Breast epithelium (tissue), 4 donors: ENCODE measurements at places on chromosomes 5 and 9. TPM values are rescaled to one million over a fixed set of nuclear protein-coding genes. Genes with fewer than 3 reads are reported as not detected.

GRCh38 chr5:137122558-137122957, 376.6 kb downstream of the SPOCK1 start:
- DNase-seq: no peak

- no peak for DNase-seq
Observed at GRCh38 chr5:170053896-170054295, 51.8 kb upstream of the FOXI1 start.

DNA sequence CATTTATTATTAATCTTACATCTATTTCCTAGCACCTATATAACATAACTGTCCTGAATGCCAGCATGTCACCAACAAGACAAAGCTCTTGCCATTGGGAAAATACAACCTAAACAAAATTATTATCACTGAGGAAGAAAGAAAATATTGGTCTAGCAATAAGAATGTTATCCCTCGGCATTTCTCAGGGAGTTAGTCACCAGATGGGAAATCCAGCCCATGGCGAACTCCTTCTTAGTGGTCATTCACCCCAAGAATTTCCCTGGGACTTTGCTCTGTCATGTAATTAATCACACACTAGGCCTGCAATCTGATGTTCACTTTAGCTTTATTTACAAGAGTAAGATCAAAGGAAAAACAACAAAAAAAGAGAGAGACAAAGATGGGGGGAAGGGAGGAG, 56.1 kb upstream of the TAS2R1 start:
- no peak for DNase-seq

DNA sequence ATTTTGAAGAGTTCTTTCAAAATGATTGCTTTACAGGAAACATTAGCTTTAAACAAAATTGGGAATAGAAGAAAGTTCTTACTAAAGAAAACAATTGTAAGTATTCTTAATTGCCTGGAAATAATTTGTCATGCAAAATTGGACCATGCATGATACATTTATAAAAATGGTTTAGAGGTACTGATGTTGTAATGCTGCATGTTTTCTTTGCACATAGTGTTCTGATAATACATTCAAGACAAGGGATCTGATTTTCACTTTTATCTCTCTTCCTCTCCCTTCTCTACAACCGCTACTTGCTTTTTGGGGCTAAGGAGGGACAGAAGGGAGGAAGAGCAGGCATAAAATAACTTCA, 211.6 kb upstream of the MPDZ start:
- no peak for DNase-seq

DNA sequence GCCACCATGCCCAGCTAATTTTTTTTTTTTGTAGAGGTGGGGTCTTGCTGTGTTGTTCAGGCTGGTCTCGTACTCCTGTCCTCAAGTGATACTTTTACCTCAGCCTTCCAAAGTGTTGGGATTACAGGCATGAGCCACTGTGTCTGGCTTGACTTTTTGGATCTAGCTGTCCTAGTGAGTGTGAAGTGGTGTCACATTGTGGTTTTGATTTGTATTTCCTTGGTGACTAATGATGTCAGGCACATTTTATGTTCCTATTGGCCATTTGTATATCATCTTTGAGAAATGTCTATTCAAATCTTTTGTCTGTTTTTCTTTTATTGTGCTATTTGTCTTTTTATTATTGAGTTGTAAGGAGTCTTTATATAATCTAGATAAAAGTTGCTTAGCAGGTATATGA, 53.5 kb upstream of the MCCC2 start:
- DNase-seq: no peak

DNA sequence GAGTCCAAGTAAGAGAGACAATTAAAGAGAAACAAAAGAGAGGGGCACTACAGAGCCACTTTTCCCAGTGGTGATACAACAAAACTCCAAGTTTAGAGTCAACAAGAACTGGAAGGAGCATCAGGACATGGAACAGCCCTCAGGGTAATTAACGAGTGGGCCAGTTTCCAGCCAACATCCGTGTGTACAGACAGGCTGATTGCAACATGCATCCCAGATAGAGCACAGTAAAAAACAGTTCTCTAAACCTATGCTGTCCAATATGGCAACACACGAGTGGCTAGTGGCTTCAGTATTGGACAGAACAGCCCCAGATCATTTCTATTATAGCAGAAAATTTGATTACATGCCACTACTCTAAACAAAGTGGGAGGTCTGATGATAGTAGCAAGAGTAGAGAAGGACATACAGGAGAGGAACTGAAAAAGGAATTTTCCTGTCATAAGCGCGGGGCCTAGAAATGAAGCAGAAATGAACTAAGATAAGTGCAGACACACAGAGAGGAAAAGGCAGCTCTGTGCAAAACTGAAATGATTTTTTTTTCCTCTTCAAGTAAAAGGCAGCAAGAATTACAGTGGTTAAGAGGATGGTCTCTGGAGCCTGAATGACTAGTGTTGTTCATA, 175.6 kb upstream of the CCNG1 start:
- peak; percentile 51 for DNase-seq

- DNase-seq: no peak
Observed at GRCh38 chr5:78809444-78809843, 160.9 kb upstream of the LHFPL2 start.

GRCh38 chr5:24225051-24225450, 419.7 kb downstream of the CDH10 start:
- DNase-seq: no peak

DNA sequence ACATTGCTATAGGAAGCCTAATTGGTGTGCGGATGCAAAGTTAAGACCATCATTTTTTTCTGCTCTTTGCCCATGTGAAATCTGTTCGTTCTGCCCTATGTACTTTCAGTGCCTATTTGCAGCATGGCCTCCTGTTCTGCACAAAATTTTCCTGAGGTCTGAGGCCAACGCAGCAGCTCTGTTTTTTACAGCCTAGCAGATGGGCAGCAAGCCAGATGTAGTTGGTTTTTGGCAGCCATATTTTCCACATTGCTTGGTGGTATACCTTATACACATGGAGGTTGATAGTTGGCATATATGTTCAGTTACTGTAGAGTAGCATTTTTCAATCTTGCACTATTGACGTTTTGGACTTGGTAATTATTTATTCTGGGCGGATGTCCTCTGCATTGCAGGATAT, 133.5 kb upstream of the MRPS30 start:
- no peak for DNase-seq

GRCh38 chr9:118273048-118273447, 568.8 kb downstream of the TLR4 start:
- no peak for DNase-seq

GRCh38 chr9:91037511-91038482, 236.2 kb downstream of the SYK start:
- peak; percentile 44 for DNase-seq

DNA sequence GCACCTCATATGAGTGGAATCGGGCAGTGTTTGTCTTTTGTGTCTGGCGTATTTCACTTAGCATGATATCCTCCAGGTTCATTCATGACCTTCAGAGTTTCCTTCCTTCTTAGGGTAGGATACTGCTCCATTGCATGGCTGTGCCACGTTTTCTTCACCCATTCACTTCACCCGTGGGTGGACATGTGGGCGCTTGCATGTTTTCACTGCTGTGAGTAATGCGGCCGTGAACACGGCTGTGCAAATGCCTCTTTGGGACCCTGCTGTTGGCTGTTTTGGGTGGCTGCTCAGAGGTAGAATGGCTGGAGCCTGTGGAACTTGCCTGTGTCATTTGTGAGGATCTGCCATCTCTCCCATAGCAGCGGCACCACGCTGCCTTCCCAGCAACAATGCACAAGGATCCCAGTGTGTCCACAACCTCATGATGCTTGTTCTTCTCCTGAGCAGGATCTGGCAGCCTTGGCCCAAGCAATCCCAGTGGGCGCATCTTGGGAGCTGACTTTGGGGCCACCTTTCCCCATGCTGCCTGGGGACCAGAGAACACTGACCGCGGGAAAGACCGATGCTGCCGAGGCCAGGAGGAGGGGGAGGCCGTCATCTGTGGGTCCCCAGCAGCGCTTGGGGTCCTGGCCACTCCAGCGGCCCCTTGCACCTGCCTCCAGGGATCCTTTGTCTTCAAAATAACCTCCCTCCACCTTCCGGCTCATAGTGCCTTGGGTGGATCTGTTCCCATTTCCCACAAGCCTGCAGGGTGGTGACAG, 2.3 kb upstream of the SCGB3A1 start:
- no peak for DNase-seq

DNA sequence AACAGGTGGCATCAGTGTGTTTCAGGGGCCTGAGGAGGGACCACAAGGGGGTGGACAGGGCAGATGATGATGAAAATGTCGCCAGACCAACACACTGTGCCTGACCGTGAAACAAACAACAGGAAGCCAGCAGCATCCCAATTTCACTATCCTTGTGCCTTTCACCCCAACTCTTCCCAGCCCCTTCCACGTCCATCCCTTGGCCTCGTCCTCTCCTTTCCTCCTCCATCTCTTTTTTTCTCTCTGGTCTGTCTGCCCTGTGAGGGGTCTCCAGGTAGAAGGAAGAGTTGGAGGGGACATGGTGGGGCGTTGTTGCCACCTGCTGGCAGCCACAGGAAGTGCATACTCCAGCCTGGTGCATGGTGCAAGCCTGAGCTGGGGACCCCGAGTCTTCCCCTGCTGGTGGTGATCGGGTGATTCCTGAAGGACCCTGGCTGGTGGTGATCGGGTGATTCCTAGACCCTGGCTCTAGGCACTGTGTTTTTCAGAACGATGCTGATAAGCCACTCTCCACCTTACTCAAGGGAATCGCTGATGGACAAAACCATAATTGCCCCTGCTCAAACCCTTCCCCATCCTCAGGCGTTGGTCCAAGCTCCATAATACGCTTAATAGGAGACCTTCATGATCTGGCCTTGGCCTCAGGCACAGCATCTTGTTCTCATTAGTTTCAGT, 21.7 kb upstream of the NSD1 start:
- no peak for DNase-seq

DNA sequence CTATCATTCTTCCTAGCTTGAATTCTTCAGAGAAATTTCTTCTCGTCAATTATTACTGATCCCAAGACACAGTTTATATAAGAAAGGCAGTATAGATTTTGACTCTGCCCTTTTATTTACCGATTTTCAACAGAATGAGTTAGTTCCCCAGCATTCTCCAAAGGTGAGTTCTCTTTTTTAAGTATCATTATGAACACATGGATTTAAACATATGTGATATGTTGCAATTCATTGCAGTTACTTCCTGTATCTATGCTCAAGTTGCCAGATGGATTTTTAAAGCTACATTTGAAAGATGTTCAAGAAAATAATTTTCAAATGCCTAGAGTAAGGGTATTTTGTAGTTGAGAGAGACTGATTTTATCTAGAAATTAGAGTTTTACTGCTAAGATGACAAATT, 8.4 kb downstream of the WDR41 start:
- DNase-seq: no peak

- no peak for DNase-seq
Observed at GRCh38 chr9:36214571-36214970, 23.9 kb downstream of the CLTA start.

DNA sequence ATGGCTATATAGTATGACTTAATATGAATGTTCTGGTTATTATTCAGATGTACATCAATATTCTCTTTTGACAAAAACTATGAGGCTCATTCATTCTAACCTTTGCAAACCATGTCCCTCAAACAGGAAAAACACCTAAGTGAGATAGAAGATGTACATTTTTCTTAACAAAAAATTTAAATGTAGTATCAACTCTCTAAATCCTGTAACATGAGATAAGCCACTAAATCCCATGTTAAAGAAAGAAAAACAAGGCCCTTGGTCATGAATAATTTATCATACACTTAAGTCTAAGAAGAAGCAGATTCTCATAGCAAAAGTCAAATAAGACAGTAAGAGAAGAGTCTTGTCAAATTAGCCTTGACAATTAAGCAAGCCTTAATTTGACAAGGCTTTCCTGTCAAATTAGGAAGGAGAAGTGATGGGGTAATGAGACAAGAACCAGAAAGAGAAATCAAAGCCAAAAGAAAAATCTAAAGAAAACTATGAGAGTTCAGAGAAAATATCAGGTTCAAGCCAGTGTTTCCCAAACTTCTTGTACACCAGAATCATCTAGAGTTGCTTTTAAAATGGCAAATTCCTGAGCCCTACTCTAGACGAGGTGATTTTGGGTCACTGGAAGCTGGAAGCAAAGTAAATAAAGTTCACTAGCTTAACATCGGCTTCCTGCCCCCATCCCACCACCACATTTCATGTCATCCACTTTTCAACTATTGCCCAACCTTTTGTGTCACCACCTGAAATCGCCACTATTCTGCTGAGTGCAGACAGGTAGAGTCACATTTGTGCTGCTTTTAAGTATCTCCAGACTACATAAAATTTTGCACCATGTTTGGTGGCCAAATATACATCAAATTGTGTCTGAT, 76.5 kb downstream of the NR6A1 start:
- no peak for DNase-seq

GRCh38 chr5:84565866-84566265, 181.2 kb upstream of the EDIL3 start:
- no peak for DNase-seq

DNA sequence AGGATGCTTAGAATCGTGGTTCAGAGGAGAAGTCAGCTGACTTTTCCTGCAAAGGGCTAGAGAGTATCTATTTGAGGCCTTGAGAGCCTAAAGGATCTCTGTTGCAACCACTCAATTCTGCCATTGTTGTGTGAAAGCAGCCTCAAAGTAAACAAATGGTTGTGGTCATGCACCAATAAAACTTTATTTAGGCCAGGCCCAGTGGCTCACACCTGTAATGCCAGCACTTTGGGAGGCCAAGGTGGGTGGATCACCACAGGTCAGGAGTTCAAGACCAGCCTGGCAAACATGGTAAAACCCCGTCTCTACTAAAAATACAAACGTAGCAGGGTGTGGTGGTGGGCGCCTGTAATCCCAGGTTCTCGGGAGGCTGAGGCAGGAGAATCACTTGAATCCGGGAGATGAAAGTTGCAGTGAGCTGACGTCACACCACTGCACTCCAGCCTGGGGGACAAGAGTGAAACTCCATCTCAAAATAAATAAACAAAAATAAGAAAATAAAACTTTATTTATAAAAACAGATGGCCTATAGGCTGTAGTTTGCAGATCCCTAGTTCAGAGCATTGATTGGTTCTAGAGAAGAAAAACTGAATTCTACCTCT, 135.9 kb upstream of the KLF4 start:
- no peak for DNase-seq

- DNase-seq: no peak
Observed at GRCh38 chr5:4883360-4883759, 256.8 kb upstream of the ADAMTS16 start.

The RABGAP1 gene
- 77.7 TPM for total RNA-seq

The SLC36A2 gene
- total RNA-seq: not detected

The IGFBPL1 gene
- total RNA-seq: not detected

The CBY3 gene
- not detected for total RNA-seq

The CDC20B gene
- total RNA-seq: not detected

The SECISBP2 gene
- 84.7 TPM for total RNA-seq

The SH3RF2 gene
- total RNA-seq: 9.5 TPM

The NR2F1 gene
- total RNA-seq: 59.1 TPM
